HAP-1 (cell line): ENCODE measurements at places on chromosomes 12 and 14.
A peak's percentile ranks its signal among the peaks of the same experiment; 100 is the strongest.

- no peak for DNase-seq
These were observed 7.9 kb downstream of the MARK3 start for GRCh38 chr14:103393070-103393469.

DNA sequence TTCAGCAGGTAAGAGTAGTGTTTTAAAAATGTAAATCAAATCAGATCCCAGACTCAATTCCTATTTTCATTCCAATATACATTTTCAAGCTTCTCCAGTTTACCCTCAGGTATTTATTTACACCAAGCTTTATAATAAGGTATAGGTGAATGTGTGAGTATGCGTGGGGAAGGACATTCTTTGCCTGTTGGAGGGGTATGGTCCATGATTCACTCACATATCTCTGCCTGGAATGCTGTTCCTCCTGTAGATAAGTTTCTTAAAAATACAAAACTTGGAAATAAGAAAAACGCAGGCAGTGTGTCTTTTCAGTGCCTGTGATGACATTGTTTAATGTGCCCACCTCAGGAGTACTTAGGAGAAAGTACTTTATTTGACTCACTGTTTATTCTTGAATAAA, 118.6 kb downstream of the CCDC91 start:
- DNase-seq = no peak

DNA sequence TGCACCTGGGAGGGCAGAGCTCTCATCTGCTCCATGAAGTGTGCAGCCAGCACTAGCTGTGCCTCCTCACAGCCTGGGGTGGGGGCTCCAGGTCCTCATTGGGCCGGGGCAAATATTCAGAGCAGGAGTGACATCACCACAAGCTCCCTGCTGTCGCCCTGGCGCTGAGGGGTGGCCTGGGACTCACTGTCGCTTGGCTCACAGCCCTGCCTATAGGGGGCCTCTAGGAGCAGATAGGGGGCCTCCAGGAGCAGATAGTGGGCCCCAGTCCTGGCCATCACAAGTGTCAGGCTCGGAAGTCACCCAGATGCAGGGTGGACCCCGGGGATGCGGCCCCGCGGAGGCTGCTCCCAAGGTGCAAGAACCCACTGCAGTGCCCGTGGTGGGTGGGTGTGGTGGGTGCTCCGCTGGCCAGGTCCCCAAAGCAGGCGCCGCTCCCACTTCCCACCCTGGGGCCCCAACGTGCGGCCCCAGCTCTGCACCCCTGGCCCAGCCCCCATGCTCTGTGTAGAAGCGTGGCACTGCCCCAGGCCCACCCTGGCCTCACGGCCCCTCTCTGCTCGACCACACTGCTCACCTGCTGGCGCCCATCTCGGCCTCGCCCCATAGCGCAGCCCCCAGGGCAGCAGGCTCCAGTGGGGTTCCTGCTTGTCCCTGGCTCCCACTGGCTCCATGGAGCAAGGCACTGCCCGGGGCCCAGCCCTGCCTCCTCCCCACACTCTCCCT, 18.0 kb downstream of the SYNJ2BP start:
- DNase-seq = no peak

- peak; percentile 50 for DNase-seq
These were observed 227.2 kb downstream of the SLC6A15 start for GRCh38 chr12:84685379-84685778.

DNA sequence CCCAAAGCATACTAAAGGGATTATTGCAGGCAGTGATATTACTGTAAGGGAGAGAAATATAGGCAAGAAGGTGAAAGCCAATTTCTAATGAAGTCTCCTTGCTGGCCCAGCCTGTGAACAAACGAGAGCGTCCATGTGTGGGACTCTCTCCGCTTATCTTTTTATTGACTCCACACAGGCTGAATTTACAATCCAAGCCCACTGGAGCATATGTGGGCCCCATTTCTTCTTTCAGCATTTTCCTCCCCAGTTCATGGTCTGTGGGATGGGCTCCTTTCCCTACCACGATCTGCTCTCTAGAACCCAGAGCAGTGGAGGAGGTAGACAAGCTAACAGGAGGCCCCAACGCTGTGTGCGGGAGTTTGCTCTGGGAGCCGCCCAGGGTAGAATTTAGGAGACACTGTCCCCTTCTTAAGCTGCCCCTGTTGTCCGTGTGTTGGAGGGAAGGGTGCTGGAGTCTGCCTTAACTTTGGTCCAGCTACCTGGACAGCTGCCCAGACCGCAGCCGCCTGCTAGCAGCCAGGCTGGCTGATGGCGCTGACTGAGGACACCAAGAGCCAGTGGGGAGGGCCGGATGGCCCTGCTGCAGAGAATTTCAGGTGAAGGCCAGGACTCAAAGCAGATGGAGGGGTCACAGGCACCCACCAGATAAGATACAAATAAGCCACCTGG, 3.2 kb upstream of the HOXC11 start:
- no peak for DNase-seq

DNA sequence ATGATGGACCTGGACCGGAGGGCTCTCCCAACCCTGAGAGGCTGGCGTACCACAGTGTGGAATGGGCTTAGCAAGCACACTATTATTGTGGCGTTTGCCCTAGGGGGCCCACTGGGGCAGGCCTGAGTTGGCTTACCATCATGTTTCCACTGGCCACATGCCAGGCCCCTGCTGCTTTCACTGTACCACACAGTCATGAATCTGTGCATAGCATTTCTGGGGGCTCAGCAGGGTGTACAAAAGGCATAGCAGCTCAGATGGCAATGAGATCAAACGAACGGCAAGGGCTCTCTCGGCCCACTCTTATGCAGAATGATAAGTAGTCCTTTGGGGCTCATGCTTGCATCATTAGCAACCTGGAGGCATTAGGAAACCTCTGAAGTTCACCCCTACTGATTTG, 137.0 kb upstream of the HIF1A start:
- DNase-seq = no peak

GRCh38 chr12:21337959-21338744, 3.4 kb upstream of the SLCO1A2 start:
- no peak for DNase-seq

- no peak for DNase-seq
These were observed 461.3 kb downstream of the BCAT1 start for GRCh38 chr12:24487606-24488005.

DNA sequence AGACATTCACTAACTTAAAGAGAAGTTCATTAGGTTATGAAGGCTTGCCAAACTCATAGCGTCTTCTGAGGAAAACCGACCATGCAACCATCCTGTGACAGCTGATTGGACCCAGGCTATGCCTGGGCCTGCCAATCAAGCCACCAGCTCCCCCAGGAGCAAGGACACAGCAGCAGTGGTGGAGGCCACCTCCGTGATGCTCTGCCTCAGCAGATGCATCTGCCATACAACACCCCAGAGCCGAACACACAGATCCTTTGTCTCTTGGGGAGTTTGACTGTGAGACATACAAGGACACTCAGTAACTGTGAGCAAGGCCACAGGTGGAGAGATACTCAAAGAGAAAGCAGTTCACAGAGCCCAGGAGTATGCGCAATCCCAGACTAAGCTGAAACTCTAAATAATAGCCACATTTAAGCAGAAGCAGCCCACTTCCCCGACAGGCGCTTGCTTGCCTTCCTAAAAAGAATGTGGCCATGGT, 10.0 kb upstream of the CNIH1 start:
- DNase-seq = no peak

- DNase-seq = no peak
These were observed 182.0 kb downstream of the CAND1 start for GRCh38 chr12:67451206-67451605.

- DNase-seq = no peak
These were observed 154.5 kb downstream of the EGLN3 start for GRCh38 chr14:33796356-33796755.

GRCh38 chr12:57590864-57591781, at the start of gene PIP4K2C:
Gene PIP4K2C (plus strand): TSS chr12:57591192. CDS start chr12:57591290, 98 bp downstream.
- peak; percentile 77 for DNase-seq

DNA sequence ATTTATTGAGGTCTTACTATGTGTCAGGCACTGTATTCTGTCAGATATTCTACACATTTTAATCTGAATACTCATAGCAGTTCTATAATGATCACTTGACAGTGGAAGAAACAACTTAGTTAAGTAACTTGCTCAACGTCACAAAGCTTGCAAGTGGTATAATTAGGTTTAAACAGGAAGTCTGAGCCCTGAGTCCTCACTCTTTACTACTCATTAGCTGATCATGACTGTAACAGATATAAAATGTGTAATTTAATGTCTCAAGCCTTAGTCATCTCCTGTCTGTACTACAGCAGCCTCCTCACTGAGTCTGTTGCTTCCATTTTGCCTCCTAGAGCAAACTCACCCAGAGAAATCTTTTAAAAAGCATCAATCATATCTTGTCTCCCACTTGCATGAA, 38.9 kb downstream of the PPP4R4 start:
- DNase-seq = no peak
